ENCODE measurements at places on chromosomes 3 and 15. TPM values are rescaled to one million over a fixed set of nuclear protein-coding genes. Genes with fewer than 3 reads are reported as not detected.

The KY gene
- not detected for total RNA-seq

DNA sequence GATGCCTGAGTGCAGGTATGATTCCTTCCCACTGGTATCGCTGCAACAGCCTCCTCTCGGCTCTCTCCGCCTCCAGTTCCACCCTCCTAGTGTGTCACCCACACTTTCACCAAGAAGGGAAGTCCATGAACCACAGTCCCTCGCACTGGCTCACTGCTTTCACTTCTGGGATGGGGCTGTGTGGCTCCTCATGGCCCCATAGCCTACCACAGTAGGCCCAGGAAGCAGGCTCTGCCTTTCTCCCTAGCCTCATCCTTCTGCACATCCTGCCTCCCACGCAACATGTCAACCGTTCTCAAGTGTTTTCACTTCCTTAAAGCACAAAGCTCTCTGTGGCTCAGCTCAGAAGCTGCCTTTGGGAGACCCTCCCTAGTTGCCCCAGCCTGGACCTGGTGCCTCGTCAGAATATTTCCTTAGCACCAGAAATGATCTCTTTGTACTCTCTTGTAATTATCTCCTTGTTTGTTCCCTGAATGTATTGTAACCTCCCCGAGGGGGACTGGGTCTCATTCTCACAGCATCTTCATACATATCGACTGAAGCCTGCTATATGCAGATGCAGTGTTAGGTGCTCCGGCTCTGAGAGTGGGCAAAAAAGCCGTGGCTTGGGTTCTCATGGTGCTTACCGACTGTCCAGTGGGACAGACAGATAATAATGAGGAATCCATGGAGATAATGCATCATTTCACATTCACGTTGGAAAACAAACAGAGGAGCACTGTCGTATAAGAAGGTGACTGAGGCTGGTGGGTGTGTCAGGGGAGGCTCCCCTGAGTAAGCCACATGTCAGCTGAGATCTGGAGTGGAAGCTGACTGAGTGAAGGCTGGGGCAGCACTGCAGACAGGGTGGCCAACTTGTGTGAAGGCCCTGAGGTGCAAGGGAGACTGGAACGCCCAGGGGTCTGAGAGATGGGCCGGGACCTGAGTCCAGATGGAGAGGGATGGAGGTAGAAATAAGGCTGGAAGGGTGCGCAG lies 107.1 kb downstream of the DGKG start:
- DNase-seq, result peak; percentile 73

DNA sequence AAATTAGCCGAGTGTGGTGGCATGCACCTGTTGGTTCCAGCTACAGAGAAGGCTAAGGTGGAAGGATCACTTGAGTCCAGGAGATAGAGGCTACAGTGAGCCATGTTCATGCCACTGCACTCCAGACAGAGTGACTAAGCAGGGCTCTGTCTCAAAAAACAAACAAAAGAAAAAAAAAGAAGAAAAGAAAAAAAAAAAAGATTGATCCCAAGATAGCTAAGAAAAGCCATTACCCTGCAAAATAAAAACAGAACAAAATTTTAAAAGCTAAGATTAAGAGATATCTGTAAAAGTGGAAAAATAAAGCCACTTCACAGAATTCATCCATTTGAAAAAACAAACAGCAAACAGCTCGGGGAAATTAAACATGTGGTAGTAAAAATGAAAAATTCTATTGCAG lies 23.8 kb downstream of the LRRC2 start:
- no peak for DNase-seq

DNA sequence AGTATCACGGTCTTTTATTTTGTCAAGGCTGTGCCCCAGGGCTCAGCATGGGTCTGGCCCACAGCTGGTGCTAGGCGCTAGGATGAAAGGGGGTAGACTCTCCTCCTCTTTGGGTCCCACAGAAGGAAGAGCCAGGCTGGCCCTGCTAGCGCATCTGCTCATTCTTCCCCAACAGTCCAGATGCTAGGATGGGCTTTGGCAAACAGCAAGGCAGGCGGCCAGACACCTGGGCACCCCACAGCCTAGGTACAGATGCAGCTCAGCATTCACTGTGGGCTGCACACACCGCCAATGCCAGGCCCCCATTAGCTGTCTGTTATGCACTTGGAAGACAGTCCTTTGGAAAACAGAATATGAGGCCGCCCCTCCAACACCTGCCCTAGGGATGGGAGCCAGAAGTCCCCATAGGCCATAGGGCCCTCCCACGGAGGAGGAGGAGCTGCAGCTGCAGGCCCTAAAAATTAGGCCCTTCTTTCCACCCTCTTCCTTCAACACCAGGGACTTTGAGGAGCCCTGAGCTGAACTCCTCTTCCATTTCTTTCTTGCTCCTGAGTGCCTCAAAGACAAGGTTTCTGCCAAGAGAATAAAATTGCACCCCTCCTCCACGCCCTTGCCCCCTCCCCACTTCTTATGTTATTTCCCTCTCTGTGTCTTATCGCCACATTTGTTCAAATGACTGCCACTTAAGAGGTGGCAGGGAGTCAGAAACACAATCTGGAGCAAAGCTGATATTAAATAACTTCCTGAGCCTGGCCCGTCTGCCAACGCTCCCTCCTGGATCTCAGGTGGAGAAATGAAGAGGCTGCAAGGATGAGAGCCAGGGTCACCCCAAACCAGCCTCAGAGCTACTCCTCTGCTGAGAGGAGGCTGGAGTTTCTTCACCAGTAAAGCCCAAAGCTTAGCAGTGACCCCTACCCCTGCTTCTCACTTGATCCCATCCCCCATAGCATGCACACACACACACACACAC lies 13.7 kb downstream of the NTRK3 start:
- no peak for DNase-seq

GRCh38 chr3:134357914-134358811 lies 16.1 kb downstream of the AMOTL2 start:
- peak; percentile 47 for DNase-seq

DNA sequence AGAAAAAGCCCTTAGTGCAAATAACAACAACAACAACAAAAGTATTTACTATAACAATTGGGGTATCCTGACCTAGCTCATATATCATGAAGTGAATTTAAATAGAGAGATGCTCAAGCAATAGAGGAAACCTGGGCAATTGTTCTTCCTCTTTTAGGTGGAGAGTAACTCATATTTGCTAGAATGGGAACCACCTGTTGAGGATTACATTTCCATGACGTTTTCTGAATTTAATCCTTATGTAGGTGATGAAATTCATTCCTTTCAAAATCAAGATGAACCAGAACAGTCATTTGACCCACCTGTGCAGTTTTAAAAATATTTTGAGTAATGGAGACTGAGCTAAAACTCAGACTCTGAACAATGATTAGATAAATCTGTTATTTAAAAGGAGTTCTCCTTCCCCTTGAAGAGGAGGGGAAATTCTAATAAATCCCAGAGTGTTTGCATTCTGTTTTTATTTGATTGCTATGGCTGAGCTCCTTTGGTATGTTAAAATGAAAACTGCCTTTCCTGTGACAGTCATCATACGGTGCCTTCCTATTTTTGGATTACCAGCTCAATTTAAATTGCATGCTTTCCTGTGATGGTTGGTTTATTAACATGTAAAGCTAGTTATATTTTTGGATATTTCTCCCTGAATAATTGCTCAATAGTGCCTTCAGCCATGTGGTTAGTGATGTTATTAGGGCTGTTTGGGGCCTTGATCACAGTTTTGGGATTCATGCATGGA lies 24.3 kb downstream of the VPS8 start:
- DNase-seq, result no peak

DNA sequence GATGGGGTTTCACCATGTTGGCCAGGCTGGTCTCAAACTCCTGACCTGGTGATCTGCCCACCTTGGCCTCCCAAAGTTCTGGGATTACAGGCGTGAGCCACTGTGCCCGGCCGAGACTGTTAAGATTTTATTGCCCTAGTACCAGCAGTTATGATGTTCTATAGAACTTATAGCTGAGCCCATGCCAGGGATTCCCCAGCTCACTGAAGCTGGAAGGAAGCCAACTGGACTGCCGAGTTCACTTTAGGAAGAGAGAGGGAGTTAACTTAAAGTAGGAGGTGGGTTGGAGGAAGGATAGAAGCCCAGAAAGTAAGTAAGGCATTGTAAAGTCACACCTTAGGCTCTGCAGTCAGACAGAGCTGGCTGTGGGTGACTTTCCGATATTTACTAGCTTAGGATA lies 101.1 kb upstream of the BOC start:
- no peak for DNase-seq

DNA sequence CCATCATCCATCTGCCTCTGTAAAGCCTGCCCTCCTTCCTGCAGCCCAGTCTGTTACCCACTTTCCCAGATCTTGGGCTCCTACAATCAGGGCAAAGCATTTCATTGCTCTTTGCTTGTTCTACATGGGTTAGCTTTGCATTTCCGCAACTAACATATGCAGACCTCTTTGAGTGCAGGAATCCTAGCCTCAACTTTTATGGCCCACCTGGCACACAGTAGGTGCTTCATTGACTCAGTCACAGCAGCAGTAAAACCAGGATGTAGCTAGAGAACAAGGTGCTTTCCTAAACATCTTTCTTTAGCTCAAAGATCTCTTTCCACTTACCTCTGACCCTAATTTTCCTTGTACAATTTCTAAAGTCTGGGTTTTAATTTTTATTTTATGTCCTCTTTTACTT lies 3.5 kb downstream of the CD80 start:
- DNase-seq, result no peak

GRCh38 chr15:70910958-70911357 lies 18.3 kb downstream of the LRRC49 start:
- DNase-seq, result no peak

DNA sequence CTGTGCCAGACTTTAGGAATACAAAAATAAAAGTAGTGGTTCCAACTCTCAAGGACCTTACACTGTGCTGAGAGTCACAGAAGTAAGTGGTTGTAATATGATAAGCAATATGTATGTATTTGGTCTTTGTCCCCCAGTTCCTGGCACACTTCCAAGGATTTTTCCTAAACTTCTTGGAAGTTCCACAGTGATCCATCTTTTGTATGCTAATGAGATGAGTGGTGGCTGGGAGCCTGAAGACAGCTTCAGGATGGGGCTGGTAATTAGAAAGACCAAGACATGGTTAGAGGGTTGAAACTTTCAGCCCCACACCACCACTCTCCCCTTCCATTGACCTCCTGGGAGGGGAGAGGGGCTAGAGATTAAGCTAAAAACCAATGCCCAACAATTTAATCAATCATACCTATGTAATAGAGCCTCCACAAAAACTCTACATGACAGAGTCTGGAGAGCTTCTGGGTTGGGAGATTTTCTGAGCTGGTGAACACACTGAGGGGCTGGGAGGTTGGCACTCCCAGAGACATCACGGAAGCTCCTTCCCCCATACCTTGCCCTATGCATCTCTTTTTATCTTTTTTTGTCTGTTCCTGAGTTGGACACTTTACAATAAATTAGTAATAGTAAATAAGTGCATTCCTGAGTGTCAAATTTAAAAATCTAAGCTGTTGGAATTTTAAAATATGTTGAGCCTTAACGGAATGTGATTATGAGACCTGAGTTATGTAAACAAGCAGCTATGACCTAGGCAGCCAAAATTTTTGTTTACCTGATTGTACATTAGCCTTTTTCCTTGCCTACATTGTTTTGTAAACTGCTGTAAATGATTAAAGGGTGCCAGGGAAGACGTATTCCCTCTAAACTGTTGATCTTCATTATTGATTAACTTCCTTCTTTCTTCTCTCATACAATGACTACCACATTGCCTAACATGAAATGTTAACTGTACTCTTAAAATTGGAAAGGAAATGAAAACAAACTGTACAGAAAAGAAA lies 24.3 kb downstream of the CD200R1L start:
- DNase-seq, result no peak
